ENCODE measurements at places on chromosomes 6 and 20. TPM values are rescaled to one million over a fixed set of nuclear protein-coding genes. Genes with fewer than 3 reads are reported as not detected.

- no peak for DNase-seq
Observed at GRCh38 chr20:38395165-38395564, 40.0 kb downstream of the SNHG17 start.

DNA sequence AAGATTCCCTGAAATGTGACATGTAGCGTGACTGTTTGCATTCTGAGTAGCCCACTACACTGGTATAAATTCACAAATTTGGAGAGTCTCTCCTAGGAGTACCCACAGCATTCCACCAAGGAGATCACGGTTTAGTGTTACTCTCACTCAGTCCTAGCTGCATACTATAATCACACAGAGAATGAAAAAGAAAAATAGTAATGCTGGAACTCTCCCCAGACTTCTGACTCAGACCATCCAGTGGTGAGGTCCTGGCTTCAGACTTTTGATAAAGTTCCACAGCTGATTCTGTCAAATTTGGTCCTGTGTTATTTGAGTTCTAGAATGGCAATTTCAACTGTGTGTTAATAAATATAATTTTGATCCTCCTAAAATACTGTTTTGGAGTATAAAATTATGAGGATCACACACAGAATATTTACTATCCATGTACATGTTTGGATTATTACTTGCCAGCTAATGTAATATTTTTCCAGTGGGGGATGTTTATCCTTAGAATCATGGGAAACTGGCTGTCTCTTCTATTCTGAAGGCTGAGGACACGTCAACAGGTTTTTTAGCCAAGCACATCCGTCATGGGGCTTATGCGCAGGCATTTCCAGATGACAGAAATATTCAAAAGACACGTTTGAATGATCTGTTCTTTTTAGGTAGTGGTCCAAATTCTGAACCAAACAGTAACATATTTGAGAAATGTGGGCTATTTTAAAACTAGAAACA is 5.1 kb upstream of the KIAA0408 start:
- no peak for DNase-seq

MUC22 gene
- not detected for total RNA-seq

TAF4 gene
- 10.4 TPM for total RNA-seq

SLC17A2 gene
- total RNA-seq = not detected

DACT2 gene
- 0.41 TPM for total RNA-seq

PRSS35 gene
- 3.1 TPM for total RNA-seq

- DNase-seq = no peak
Observed at GRCh38 chr6:39338397-39338796, 15.9 kb upstream of the KCNK16 start.

COL19A1 gene
- 0.07 TPM for total RNA-seq

ZNF311 gene
- 0.35 TPM for total RNA-seq

GRCh38 chr6:29853245-29853644 is 25.6 kb downstream of the HLA-G start:
- no peak for DNase-seq

VSX1 gene
- total RNA-seq = not detected

KCNQ2 gene
- not detected for total RNA-seq

TRIM31 gene
- not detected for total RNA-seq

DNA sequence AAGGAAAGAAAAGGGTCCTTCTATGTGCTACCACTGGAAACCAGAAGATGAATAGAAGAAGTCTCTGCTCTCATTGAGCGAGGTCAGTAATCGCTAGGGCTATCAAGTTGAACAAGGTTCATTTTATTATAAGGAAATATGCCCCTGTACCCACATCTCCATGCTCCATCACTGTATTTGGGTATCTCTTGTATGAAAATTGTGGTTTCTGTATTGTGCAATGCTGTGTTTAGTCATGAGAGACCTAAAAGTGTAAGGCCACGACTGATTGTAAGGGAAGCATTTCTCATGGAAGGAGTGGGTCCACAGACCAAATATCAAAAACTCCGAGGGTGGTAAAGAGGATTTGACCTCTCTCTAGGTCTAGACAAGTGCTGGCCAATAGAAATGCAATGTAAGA is 3.6 kb upstream of the HS3ST5 start:
- no peak for DNase-seq

- no peak for DNase-seq
Observed at GRCh38 chr20:44600758-44601201, 18.4 kb downstream of the PKIG start.

PLN gene
- 468 TPM for total RNA-seq

DNA sequence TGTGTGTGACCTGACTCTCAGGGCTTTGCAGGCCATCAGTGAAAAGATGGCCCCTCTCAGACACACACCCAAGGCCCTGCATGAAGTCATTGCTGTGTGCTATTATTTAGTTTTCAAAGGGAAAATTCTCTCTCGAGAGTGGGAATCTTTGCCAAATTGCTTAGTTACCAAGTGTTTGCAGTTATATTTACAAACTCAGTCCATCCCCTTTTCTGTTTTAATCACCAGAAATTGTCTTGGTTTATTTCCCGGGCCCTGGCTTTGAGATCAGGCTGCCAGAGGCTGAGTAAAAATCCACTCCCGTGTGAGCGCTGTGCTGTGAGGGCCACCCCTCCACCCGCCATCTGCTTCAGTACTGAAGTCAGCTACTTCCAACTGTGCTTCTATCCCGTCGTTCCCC is 163.1 kb downstream of the SOD2 start:
- no peak for DNase-seq

POU5F1 gene
- total RNA-seq = 12.9 TPM

GRCh38 chr20:37627060-37627766 is 66.6 kb upstream of the CTNNBL1 start:
- DNase-seq = no peak

- DNase-seq = no peak
Observed at GRCh38 chr20:9149796-9150195, 80.9 kb downstream of the PLCB4 start.

GRCh38 chr6:85997206-85997605 is 354.5 kb upstream of the SYNCRIP start:
- no peak for DNase-seq

- no peak for DNase-seq
Observed at GRCh38 chr6:54248319-54248718, 59.9 kb upstream of the TINAG start.

GRCh38 chr20:60804918-60805630 is 447.0 kb upstream of the CDH4 start:
- DNase-seq = no peak

ISM1 gene
- 25.1 TPM for total RNA-seq

CDC25B gene
- total RNA-seq = 28.4 TPM

GRCh38 chr6:77204555-77204954 is 258.7 kb downstream of the HTR1B start:
- DNase-seq = no peak

GRCh38 chr20:54251096-54251495 is 43.2 kb downstream of the PFDN4 start:
- DNase-seq = no peak

SPATS1 gene
- total RNA-seq = not detected

TMEM217 gene
- total RNA-seq = 6.2 TPM

DNA sequence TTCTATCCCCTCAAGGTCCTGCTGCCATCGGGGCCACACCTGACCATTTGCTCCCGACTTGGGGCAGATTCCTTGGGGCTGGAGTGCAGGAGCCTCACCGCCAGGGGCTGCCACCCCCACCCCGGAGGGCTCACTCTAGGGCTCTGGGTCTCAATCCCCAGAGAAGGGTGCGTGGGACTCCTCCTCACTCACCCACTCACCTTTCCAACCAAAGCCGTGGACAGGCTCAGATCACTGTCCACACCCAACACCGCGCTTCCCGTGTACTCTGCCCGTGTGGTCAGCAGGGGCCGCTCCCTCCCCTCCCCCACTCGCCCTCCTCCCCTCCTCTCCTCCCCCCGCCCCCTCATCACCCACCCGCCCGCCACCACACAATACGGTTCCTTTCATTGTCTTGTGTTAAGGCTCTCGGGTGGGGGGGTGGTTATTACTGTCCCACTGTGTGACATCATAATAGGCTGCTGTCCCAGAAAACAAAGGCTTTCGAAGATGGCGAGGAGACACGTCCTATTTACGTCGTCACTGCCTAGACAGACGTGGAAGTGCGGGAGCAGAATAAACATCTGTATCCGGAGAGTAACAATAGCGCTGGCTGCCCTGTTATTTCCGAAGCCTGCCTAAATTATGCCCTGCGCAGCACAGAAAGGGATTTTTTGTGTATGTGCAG is 85.8 kb downstream of the YTHDF1 start:
- DNase-seq = no peak

THBS2 gene
- 817 TPM for total RNA-seq

TCP11 gene
- total RNA-seq = not detected

KCNK16 gene
- not detected for total RNA-seq

SLPI gene
- 44.3 TPM for total RNA-seq

DNA sequence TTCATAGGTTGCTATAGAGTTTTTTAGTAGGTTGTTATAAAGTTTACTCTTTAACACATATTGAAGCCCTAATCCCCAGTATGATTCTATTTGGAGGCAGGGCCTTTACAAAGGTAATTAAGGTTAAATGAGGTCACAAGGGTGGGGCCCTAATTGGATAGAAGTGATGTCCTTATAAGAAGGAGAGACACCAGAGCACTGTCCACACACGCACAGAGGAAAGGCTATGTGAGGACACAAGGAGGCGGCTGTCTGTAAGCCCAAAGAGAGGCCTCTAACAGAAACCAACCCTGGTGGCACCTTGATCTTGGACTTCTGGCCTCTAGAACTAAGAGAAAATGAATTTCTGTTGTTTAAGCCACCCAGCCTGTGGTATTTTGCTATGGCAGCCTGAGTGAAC is 98.5 kb downstream of the GJA10 start:
- DNase-seq = no peak

BTBD9 gene
- 45.8 TPM for total RNA-seq

DNA sequence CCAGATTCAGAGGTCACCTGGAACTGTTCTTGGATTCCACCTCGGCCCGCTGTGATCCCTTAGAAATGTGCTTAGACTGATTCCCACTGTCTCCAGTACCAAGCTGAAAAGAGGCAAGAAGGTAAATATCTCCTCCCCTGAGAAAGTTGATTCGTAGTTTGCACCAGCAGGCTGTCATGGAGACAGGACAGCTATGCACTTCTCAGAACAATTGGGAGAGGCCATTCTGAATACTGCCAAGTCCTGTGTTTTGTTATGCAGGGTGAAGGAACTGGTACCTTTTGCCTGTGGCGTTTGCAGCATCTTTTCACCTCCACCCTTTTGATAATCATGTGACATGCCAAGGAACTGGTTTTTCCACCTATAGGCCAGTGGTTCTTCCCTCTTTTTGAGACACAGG is 58.2 kb upstream of the RNGTT start:
- DNase-seq = no peak

MMP24 gene
- total RNA-seq = 0.27 TPM

SLC22A7 gene
- total RNA-seq = not detected

- no peak for DNase-seq
Observed at GRCh38 chr6:44531442-44532015, 144.0 kb downstream of the CDC5L start.
